ENCODE measurements at places on chromosomes 6 and 20.

- H3K4me3 ChIP-seq: no peak overlapping the region
- no peak for DNase-seq
- no peaks in the 10 kb centered on the region for H3K27me3 ChIP-seq
- no peaks in the 10 kb centered on the region for H3K4me1 ChIP-seq
- H3K36me3 ChIP-seq: peaks cover 5% of the 10 kb centered on the region
- H3K27ac ChIP-seq: no peak overlapping the region
These were observed 11.0 kb downstream of the PTCHD4 start for GRCh38 chr6:48099713-48100587.

DNA sequence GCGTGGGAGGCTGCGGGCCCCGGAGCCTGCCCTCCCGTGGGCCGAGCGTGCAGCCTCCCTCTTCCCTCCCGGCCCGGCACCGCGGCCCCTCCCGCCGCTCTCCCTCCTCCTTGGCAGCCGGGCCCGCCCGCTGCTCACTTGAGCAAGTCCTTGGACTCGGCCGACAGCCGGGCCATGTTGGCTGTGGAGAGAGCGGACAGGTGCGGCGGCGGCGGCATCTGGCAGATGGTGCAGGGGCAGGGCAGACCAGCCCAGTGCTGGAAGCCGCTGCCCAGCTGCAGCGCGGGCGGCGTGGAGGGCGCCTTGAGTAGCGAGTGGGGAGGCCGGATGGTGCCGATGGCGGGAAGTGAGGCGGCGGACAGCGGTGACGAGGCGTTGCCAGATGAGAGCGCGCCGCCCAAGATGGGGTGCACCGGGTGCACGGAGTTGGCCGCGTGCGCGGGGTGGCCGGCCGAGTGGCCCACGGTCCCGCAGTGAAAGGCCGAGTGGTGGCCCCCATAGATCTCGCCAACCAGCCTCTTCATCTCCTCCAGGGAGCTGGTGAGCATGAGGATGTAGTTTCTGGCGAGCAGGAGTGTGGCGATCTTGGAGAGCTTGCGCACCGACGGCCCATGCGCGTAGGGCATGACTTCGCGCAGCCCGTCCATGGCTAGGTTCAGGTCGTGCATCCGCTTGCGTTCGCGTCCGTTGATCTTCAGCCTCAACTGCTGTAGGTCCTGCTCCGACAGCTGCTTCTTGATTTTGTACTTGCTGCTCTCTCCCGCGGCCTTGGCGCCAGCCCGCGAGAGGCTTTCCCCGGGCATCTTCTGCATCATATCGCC lies 766 bp downstream of the OLIG3 start:
- H3K36me3 ChIP-seq: no peaks in the 10 kb centered on the region
- DNase-seq: no peak
- no peak overlapping the region for H3K4me3 ChIP-seq
- peaks cover 99% of the 10 kb centered on the region for H3K27me3 ChIP-seq

DNA sequence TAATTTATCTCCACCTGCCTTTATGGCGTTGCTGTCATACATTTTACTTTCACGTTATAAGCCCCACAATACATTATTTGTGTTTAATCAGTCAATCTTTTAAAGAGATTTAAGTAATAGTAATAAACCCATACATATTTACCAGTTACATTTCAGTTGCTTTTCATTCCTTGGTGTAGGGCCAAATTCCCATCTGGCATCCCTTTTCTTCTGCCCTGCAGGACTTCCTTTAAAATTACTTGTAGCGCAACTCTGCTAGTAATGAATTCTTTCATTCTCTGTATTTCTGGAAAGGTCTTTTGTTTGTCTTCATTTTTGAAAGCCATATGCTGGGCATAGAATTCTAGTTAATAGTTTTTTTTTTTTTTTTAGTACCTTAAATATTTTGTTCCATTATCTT lies 24.9 kb downstream of the ZNF334 start:
- no peak for DNase-seq
- H3K27me3 ChIP-seq: no peaks in the 10 kb centered on the region

DNA sequence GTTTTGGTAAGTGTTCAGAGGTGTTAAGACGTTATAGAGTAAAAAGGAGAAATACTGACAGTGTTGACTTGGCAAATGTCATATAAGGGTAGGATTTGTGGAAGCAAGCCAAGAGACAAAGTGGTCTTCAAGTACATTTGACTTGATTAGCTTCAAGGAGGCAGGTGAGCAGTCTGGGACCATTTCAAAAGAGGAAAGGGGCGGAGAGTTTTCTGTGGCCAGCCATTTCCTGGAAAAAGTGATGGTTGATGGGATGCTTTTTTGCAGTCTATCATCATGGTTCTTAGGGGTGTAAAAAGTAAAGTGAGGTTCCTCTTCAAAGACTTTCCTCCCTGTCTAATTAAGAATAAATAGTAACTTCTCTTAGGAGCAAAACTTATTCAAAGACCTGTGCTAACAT lies 28.7 kb downstream of the FKBP1A start:
- H3K4me1 ChIP-seq: no peaks in the 10 kb centered on the region
- no peak for DNase-seq
- no peak overlapping the region for H3K27ac ChIP-seq
- no peak overlapping the region for H3K4me3 ChIP-seq
- H3K36me3 ChIP-seq: peaks cover 39% of the 10 kb centered on the region

- H3K4me1 ChIP-seq: peaks cover 53% of the 10 kb centered on the region
- H3K36me3 ChIP-seq: no peaks in the 10 kb centered on the region
- DNase-seq: no peak
- peak overlapping the region; percentile 54 for H3K27ac ChIP-seq
- no peaks in the 10 kb centered on the region for H3K27me3 ChIP-seq
These were observed 8.9 kb downstream of the PTPRK start for GRCh38 chr6:128511506-128511905.

GRCh38 chr20:13229538-13229937 lies 8.5 kb downstream of the ISM1 start:
- no peak overlapping the region for H3K27ac ChIP-seq
- no peaks in the 10 kb centered on the region for H3K4me1 ChIP-seq
- H3K27me3 ChIP-seq: peaks cover 11% of the 10 kb centered on the region
- no peak overlapping the region for H3K4me3 ChIP-seq

GRCh38 chr6:39430871-39431523 lies 108.5 kb upstream of the KCNK16 start:
- H3K4me3 ChIP-seq: no peak overlapping the region
- DNase-seq: no peak
- no peak overlapping the region for H3K27ac ChIP-seq
- H3K36me3 ChIP-seq: no peaks in the 10 kb centered on the region
- H3K27me3 ChIP-seq: peaks cover 11% of the 10 kb centered on the region

GRCh38 chr6:56193846-56194245 lies 53.5 kb downstream of the COL21A1 start:
- H3K27me3 ChIP-seq: no peaks in the 10 kb centered on the region
- DNase-seq: no peak
- H3K36me3 ChIP-seq: no peaks in the 10 kb centered on the region
- H3K4me1 ChIP-seq: no peaks in the 10 kb centered on the region

- peaks cover 29% of the 10 kb centered on the region for H3K4me1 ChIP-seq
- H3K36me3 ChIP-seq: no peaks in the 10 kb centered on the region
- H3K27ac ChIP-seq: no peak overlapping the region
- no peaks in the 10 kb centered on the region for H3K27me3 ChIP-seq
- no peak for DNase-seq
These were observed 87.6 kb downstream of the FOXA2 start for GRCh38 chr20:22496817-22497216.

DNA sequence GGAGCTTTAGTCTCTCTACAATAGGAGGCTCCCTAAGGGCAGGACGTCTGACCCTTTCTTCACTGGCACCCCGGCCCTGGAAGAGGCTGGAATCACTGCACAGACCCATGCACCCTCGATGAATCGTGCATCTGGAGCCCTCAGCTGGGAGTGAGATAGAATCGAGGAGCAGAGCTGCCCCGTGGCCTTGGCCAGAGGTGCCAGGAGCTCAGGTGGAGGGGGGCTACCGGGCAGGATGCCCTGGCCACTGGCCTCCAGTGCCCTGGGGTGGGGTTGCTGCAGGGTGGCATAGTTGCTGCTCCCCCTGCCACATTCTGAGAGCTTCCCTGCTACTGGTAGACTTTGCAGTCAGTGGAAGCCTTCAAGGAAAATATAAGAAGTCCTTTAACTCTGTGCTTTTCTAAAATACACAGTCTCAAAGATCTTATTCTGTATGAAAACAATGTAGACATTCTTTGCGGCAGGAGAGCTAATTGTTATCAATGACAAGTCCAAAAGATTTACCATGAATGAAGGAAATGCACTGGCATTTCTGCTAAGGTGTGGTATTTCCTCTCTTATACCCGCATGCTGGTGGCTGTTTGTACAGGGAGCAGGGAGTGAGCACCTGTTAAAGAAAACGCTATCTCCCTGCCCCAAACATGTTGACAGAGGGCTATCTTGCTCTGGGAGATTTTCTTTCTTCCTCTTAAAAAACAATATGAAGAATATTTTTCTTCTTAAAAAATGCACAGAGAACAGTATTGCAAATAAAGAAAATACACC lies 122.8 kb downstream of the C6orf118 start:
- no peaks in the 10 kb centered on the region for H3K27me3 ChIP-seq
- DNase-seq: no peak
- H3K4me1 ChIP-seq: peaks cover 12% of the 10 kb centered on the region
- H3K27ac ChIP-seq: no peak overlapping the region
- H3K4me3 ChIP-seq: no peak overlapping the region
- H3K36me3 ChIP-seq: no peaks in the 10 kb centered on the region

DNA sequence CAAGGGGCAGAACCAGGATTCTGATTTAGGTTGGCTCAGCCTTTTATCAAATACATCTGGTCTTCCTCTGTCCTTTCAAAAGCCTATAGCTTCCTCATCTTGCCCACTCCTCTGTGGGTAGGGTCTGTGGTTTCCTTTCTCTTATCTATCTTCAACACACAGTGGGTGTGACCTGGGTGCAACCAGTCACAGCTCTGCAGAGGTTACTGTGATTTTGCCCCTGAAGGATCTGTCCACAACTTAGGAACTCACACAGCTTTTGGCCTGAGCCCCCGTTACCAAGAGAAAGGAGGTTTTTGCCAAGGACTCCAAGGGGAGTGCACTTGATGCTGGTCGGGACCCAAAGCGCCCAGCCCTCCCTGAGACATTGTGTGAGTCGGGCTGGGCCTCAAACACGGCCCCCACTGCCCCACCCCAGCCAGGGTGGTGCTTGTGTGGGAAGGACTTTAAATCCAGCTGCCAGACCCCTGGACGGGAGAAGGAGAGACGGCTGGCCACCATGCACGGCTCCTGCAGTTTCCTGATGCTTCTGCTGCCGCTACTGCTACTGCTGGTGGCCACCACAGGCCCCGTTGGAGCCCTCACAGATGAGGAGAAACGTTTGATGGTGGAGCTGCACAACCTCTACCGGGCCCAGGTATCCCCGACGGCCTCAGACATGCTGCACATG lies at the start of gene PI16:
Gene PI16 (plus strand): TSS at position 477 of the 670 bp plus-strand sequence. CDS start 23 bp downstream, at position 500.
- no peak within 1 kb of the TSS for H3K27ac ChIP-seq
- no peaks in the 10 kb centered on the region for H3K36me3 ChIP-seq
- H3K4me3 ChIP-seq: no peak within 1 kb of the TSS
- DNase-seq: no peak
- H3K27me3 ChIP-seq: peaks cover 6% of the 10 kb centered on the region
- H3K4me1 ChIP-seq: no peaks in the 10 kb centered on the region

DNA sequence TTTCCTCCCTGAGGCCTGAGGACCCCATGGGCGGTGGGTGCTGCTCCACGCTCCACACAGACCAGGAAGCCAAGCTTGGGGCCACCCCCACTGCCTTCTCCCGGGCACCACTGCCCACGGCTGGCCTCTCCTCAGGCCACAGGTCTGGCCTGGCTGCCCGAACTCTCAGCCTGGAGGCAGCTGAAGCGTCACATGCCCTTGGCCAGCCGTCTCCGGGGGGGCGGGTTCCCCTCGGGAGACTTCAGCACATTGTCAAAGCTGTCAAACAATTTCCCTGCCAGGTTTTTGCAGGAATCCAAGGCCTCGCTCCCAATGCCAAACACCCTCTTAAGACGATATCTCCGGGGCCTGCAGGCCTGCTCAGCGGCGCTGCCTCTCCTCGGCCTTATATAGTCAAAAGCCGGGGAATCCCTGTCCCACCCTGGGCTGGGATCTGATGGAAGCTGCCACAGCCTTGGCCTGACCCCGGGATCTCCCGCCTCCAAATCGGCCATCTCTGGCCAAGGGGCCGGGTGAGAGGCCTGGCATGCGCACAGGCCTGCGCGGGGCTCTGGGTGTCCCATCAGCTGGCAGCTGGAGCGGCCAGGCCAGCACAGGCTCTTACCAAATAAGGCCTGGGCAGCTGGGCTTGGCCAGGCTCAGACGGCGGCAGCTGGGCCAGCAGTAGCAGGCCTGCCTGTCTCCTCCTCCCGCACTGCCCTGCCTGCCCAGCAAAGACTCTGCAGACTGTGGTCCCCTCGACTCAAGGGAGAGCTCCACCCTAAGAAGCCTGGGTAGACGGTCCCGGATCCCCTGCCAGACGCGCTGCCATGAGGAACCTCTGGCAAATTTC lies 49.7 kb downstream of the RBM38 start:
- H3K36me3 ChIP-seq: no peaks in the 10 kb centered on the region
- H3K27me3 ChIP-seq: peaks cover 8% of the 10 kb centered on the region
- H3K4me1 ChIP-seq: no peaks in the 10 kb centered on the region
- no peak overlapping the region for H3K27ac ChIP-seq

- no peaks in the 10 kb centered on the region for H3K36me3 ChIP-seq
- peaks cover under 1% of the 10 kb centered on the region for H3K27me3 ChIP-seq
- no peak for DNase-seq
- no peak overlapping the region for H3K4me3 ChIP-seq
These were observed 9.9 kb downstream of the KIAA1755 start for GRCh38 chr20:38250609-38251008.

- H3K27me3 ChIP-seq: no peaks in the 10 kb centered on the region
- no peak overlapping the region for H3K4me3 ChIP-seq
- DNase-seq: no peak
- H3K36me3 ChIP-seq: peaks cover 4% of the 10 kb centered on the region
- no peak overlapping the region for H3K27ac ChIP-seq
These were observed 12.4 kb downstream of the SIRPA start for GRCh38 chr20:1907586-1907985.

DNA sequence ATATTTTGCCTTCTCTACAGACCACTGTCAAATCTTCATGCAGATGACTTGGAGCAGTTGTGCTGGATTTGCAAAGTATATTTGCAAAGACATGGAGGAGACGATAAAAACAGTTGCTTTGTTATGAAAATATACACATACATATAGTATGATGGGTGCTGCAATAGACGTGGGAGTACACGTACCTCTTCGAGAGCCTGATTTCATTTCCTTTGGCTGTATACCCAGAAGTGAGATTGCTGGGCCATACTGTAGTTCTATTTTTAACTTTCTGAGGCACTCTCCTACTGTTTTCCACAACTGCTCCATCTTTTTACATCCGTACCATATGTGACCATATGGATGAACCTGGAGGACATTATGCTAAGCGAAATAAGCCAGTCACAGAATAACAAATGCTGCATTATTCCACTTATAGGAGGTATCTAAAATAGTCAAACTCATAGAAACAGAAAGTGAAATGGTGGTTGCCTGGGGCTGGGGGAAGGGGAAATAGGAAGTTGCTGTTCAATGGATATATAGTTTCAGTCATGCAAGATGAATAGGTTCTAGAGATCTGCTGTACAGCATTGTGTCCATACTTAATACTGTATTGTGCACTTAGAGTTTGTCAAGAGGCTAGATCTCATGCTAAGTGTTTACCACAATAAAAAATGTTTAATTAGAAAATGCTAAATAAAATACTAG lies 223.8 kb downstream of the HAO1 start:
- no peak overlapping the region for H3K27ac ChIP-seq
- H3K36me3 ChIP-seq: no peaks in the 10 kb centered on the region
- no peaks in the 10 kb centered on the region for H3K27me3 ChIP-seq
- no peak overlapping the region for H3K4me3 ChIP-seq
- no peak for DNase-seq

GRCh38 chr6:107079429-107079828 lies 35.9 kb downstream of the BEND3 start:
- no peak overlapping the region for H3K4me3 ChIP-seq
- peaks cover 20% of the 10 kb centered on the region for H3K36me3 ChIP-seq
- H3K4me1 ChIP-seq: no peaks in the 10 kb centered on the region
- H3K27ac ChIP-seq: no peak overlapping the region
- DNase-seq: no peak

GRCh38 chr20:7959484-7959883 lies 19.2 kb upstream of the HAO1 start:
- H3K4me3 ChIP-seq: no peak overlapping the region
- no peaks in the 10 kb centered on the region for H3K36me3 ChIP-seq
- H3K27ac ChIP-seq: no peak overlapping the region
- H3K4me1 ChIP-seq: no peaks in the 10 kb centered on the region
